ENCODE measurements at places on chromosomes 12 and 14. TPM values are rescaled to one million over a fixed set of nuclear protein-coding genes. Genes with fewer than 3 reads are reported as not detected.
A peak's percentile ranks its signal among the peaks of the same experiment; 100 is the strongest.

GRCh38 chr14:52272375-52272774 is 4.9 kb downstream of the PTGDR start:
- DNase-seq: peak; percentile 50

GRCh38 chr12:1252758-1253157 is 261.7 kb downstream of the ERC1 start:
- no peak for DNase-seq

- DNase-seq: no peak
Measured at GRCh38 chr12:44852483-44852882, 23.6 kb downstream of the NELL2 start.

- no peak for DNase-seq
Measured at GRCh38 chr14:59344016-59344415, 121.2 kb downstream of the GPR135 start.

REC8 gene
- 25.8 TPM for total RNA-seq

VRTN gene
- total RNA-seq: 148 TPM

IKZF4 gene
- total RNA-seq: 12.5 TPM

APOF gene
- not detected for total RNA-seq

Measured in H1 (cell line).